ENCODE measurements at places on chromosomes 11 and 22.

DNA sequence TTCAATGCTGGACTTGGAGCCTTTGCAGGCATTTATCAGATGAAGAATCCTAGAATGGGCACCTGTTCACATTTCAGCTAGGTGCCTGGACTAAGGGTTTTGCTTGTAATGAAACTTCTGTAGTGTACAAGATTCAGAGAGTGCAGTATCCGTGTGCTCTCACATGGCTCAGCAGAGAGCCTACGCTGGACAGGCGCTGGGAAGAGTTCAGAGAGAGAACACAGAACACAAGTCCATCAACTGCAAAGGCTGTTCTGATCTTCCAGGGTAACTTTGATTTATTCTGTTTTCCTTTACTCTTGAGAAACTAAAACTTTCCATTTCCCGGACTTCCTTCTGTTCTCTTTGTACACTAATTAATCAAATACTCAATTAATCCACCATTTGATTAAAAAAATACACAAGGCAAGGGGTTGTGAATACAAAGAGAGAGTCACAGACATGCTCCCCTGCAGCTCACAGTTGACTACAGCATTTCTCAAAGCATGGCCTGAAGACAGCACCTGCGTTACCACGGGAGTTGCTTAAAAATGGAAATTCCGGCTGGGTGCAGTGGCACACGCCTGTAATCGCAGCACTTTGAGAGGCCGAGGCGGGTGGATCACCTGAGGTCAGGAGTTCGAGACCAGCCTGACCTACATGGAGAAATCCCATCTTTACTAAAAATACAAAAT is 393.7 kb downstream of the LARGE1 start:
- no peak for DNase-seq

GRCh38 chr11:17905477-17905876 is 107.4 kb downstream of the SERGEF start:
- no peak for DNase-seq

DNA sequence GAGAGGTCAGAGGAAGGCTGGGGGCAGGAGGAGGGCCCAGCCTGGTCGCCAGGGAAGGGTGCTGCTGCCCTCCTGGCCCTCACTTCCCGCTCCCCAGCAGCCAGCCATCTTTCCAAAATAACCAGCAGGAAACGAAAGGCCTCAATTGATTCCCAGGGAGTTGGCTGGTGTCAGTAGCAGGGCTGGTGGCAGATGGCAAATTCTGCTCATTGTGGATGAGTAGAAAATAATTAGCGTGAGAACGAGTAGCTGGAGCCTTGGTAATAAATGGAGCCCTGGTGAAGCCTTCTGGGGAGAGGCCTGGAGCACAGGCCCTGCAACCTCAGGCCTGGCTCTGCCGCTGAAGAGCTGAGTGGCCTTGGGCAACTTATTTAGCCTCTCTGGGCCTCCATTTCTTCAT is 31.3 kb downstream of the DAGLA start:
- DNase-seq: no peak

GRCh38 chr22:49461674-49462073 is 366.0 kb downstream of the BRD1 start:
- DNase-seq: no peak

DNA sequence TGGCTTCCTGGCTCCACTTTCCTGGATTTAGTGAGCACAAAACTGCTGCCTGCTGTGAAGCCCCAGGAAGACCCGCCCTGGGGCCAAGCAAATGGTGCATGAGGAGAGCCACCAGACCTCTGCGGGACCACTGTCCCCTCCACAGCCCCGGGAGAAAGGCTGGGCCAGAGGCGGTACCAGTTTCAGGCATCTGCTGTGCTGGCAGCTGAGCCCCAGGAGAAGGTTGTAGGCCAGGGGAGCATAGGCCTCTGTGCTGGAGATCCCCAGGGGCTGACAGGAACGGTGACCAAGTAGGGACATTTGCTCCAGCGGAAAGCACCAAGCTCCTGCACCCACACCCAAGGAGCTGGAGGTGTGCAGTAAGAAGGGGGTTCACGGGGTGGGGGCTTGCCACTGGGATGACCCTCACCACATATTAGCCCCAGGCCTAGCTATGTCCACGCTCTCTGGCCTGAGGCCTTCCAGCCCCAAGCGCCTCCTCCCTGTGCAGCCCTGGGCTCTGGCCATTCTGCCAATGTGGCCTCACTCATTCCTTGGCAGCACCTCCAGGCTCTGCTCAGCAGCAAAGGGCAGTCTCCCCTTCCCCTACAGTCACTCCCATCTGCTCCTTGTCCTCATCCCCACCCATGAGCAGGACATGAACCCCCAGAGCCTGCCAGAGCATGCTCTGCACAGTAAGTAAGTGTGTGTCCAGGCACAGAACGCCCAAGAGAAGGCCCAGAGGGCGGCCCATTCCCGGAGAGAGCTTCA is 24.0 kb upstream of the COMT start:
- no peak for DNase-seq

DNA sequence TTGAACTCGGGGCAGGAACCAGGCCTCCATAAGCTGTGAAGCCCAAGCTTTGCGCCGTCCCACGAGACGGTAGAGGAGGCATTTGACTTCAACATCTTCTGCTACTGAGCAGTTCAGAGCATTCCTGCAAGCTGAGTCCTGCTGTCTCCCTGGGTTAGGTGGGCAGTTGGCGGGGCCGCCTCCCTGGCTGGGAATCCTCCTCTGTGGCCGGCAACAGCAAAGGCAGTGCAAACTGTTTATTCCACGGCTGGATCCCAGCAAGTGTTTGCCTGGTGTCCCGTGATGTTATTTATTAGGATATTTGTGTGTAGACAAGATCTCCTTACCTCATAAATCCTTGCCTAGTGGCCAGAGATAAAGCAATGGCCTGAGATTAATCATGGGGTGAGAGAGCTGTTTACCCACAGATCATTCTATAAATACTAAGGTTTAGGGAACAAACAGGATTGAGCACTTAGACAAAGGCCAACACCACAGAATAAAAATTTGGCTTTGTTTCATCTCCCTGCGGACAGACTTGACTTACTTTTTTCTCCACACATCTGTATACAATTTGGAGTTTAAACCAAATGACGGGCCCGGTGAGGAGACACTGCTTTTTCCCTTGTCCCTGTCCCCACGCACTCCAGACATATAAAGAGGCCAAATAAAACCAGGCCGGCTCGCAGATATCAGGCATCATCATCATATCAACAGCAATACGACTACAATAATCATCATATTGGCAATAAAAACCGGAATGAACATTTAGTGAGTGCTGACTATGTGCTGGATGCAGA is 63.4 kb downstream of the NAT10 start:
- DNase-seq: no peak

DNA sequence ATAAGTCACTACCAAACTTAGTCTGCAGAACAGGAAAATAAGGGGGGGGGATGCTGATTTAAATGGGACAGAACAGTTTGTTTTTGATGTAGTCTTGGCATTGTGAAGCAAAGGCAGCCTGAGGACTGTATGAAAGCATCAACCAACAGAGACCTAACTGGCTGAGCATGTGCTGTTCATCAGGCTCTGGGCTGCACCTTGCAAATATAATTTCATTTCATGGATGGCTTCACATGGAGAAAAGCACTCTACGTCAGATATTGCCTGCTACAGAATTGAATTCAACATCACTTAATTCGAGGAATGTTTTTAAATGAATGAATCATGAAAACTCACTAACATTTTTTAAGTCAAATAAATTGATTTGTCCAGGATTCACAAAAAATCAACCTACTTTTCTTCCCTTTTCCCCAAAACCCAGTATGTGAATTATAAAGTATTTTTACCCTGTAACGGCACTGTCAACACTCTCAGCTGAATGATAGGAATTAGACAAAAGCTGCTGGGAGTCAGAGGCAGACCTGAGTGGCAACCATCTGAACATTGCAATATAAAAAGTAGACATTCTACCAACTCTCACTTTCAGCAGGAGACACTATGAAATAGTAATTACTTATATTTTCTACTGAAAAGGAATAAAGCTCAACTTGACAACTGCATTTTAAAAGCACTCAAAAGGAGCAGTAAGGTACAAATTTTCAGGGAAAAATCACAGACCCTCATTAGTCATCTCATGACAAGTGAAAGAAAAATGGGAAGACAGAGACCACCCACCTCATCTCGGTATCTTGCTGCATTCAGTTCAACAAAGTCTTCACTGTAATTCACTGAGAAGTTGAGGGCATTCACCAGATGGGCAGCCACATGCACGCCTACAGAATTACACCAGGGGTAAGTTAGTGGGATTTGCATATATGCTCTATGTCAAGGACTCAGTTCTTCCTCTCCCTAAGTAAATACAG is 47.5 kb downstream of the NOX4 start:
- no peak for DNase-seq

DNA sequence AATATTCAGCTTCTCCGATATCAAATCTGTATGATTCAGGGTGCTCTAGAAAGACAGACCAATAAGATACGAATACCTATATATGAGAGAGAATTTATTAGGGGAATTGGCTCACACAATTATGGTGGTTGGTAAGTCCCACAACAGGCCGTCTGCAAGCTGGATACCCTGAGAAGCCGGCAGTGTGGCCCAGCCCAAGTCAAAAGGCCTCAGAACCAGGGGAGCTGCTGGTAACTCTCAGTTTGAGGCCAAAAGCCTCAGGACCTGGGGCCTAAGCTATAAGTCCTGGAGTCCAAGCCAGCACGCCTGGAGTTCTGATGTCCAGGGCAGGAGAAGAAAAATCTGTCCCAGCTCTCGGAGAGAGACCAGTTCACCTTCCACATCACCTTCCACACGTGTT is 318.7 kb downstream of the BRD1 start:
- no peak for DNase-seq

GRCh38 chr11:75565221-75565814 is 3.3 kb downstream of the SERPINH1 start:
- DNase-seq: no peak

GRCh38 chr11:15935373-15935772 is 421.0 kb downstream of the SOX6 start:
- no peak for DNase-seq
